ENCODE measurements at places on chromosomes 2 and 18.

DNA sequence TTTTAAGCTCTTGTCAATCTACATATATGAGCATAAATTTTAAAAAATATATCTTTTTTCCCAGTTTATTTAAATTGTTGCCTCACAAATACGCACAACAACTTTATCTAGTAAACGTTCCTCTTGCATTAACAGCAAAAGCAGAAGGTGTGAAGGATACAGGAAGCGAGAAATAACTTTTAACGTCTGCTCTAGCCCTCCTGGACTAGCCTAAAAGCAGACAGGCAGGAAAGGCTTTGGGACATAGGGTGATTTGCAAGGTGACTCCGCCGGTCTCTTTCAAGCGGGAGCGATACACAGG is 434 bp upstream of the DUSP19 start:
- no peak for DNase-seq

DNA sequence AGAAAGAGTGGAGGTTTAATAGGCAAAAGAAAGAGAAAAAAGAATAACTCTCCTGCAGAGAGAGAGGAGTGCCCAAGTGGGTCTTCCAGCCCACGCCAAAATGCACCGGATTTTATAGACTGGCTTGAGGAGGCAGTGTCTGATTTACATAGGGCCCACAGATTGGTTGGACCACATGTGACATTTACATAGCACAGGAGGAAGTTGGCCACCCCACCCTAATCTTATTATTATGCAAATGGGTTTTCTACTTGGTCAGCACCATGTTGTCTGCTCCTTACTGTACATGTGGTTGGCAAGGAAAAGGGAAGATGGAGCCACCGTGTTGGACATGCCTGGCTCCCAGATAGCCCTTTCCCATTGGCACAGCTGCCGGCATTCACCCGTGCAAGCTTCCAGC is 56.8 kb downstream of the SP110 start:
- no peak for DNase-seq

DNA sequence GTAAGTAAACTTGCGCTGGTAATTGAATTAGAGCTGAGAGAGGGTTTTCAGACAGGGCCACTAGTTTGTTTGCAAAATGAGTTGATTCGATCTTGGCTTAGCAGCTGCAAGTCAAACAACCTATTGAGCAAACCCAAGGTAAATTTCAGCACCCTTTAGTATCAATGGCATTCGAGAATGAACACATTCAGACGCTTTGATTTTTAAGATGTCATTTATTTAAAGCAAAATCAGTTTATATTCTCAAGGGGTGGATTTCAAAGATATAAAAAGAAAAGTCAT is 44.2 kb downstream of the TGIF1 start:
- DNase-seq: no peak

DNA sequence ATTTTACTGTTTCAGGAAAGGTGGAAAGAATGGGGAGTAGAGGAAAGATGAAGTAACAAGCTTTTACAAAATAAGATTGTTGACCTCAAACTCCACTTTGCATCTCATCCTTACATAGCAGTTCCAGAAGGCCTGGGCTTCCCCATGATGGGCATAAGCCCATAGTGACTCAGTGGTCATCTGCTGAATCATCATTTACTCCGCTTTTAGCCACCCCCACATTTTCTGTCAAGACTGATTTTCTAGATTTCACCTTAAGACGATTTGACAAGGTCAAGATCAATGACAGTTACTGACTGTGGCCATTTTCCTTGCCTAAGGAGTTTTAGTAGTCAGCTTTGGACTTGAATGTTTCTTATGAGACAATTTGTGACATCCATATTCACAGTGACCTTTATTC is 49.4 kb downstream of the PLEKHM3 start:
- DNase-seq: no peak

DNA sequence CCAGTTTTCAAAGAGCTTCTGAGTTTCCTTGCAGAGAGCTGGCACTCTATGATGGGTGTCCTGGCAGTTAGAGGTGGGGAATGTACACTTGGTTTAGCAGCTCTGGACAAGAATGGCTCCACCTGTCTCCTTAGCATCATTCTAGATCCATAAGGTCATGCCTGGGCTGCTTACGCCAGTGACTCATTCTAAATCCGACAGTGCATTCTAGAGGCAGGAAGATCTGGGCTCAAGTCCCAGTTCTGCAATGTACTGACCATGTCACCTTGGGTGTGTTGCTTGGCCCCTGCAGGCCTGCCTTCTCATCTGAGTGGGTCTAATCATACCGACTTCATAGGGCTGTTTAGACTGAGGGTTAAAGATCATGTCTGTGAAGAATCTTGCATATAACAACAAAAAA is 46.5 kb downstream of the PTGR3 start:
- DNase-seq: no peak

DNA sequence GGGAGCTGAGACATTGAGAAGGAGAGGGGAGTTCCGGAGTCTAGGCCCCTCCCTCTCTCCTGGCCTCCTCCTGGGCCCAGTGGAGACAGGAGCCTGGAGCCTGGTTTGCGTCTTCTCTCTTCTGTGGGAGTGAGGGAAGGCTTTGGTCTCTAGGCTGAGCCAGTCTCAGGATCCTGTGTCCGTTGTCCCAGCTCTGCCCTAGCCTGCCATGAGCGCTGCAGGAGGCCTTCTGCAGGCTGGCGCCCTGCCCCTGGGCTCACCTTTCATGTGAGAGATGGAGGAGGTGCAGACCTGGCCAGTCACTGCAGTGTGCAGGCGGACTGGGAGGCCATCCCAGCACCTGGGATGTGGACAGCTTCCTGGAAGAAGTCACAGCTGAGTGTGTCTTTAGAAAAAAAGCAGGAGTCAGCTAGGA is 8.7 kb downstream of the IMPA2 start:
- DNase-seq: no peak

GRCh38 chr2:9975328-9975727 is 23.8 kb downstream of the GRHL1 start:
- no peak for DNase-seq

- no peak for DNase-seq
Observed at GRCh38 chr2:157480182-157480961, 36.5 kb upstream of the CYTIP start.

DNA sequence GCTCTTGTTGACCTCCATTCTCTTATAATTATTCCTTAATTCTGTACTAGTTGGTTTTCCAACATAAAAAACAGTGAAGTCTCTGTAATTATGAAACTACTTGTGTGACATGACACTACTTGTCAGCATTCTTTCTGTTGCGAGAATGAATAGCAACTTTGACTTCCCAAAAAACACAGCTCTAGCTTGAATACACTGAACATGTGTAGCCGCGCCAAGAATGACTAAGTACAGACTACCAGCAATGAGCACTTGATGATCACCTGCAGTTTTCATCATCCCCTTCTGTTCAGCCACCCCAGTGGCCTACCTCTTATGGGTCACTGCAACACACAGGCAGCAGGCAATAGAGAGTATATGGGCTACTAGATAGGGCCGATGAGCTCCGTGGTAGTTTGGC is 229.3 kb downstream of the TGIF1 start:
- no peak for DNase-seq

DNA sequence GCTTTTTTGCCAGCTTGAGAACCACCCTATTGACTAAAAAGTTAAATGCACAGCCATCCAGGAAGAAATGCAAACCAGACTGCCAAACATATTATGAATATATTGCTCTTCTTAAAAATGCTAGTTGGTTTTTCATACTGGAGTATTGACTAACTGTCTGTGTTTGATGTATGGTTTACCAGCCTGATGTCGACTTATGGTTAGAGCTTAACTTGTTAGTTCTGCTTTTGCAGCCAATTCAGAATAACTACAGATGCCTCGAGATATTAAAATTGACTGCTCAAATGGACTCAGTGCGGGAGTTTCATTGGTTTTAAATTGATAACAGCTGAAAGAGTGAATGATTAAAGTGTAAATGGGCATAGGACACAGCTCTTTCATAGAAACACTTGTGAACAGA is 369.8 kb downstream of the ARHGAP15 start:
- DNase-seq: no peak

GRCh38 chr2:286774-287392 is 1.0 kb downstream of the ALKAL2 start:
- no peak for DNase-seq

DNA sequence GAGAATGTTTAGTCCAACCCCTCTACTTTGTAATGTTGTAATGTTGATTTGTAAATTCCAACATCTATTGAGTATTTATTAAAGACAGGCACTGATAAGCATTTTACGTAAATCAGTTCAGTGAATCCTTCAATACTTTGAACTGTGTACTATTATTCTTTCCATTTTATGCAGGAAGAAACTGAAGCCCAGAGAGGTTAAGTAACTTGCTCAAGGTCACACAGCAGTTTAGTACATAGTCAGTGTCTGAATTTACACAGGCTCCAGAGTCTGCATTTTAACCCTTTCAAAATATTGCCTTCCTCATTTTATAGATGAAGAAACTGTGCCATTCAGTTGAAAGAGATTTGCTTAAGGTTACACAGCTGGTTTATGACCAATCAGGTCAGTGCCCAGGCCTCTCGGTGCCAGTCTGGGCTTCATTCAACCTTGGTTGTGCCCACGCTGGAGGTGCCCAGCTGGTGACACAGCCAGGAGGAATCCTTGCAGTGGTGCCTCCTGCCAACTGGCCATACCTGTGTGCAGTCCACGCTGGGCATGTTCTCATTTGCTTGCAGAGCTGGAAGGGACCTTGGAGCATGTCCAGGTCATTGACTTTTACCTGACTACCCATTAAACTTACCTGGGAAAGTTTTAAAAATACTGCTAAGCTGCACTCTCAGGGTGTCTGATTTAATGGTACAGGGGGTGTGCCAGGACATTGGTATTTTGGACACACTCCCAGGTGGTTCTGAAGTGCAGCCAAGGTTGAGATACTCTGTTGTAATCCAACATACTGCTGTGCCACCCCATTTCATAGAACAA is 74.3 kb upstream of the CYRIA start:
- no peak for DNase-seq

DNA sequence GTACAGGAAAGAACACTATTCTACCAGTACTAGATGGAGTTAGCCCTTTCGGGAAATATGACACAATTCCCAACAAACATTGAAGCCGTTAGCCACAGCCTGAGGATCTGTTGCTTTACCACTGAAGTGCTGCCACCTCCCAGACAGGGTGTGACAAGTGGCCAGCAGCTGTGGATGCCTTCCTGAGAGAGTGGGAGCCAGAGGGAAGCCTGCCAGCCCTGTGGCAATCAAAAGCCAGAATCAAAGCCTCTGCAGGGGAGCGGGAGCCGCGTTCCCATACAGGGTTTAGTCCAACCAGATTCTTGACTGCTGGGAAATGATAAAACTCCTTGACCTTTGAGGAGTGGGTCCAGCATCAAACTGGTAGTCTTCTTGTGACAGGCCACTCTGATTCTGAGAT is 38.0 kb downstream of the SLC4A1AP start:
- no peak for DNase-seq

GRCh38 chr2:230864122-230864604 is 579 bp upstream of the ITM2C start:
- no peak for DNase-seq

DNA sequence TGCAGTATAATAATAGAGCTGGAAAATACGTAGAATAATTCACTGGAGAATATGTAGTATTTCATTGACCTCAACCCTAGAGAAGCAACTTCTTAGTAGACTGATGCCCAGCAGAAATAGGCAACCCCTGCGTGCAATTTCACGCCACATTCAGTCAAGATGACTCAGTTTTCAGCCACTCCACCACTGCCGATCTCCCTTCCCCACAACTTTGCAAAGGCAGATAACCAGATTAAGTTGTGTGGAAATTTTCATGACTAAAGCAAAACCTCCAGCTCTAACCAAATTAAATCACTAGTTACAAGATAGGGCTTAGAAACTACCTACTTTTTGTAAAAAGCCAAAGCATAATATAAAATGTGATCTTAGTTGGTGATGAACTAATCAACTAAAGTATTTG is 63.3 kb upstream of the STK17B start:
- DNase-seq: no peak

- DNase-seq: no peak
Observed at GRCh38 chr18:9105420-9105819, 2.9 kb downstream of the NDUFV2 start.

- no peak for DNase-seq
Observed at GRCh38 chr18:9835825-9836224, 49.9 kb upstream of the TXNDC2 start.

DNA sequence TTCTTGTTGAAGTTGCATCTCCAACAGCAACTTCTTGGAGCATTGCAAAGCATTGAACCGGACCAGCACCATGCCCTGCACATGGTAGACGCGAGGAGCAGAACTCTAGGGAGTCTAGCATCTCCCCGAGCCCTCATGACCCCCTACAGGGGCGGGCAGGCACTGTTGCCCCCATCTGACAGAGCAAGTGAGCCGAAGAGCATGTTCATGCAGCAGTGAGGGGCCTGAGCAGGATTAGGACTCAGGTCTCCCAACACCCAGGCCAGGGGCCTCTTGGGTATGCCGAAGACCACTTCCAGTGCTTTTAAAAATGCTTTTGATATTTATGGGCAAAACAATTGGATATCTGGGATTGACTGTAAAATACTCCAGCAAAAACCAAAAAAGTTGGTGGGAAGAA is 163.3 kb downstream of the TFCP2L1 start:
- DNase-seq: no peak

DNA sequence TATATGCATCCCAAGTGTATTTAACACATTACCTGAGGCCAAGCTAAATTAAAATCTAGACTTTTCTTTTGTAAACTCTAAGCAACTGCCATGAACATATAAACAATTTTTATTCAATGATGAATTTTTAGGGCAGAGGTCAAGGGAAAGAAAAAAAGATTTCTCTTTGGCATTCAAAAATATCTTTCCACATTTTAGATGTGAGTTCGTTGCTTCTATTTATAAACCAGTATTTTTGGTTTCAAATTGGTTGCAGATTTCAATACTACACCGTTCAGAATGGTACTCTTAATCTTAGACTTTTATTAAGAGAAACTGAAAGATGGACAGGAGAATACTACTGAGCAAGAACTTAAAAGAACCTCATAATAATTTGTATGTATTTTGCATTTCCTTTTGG is 293.6 kb upstream of the CCDC68 start:
- no peak for DNase-seq

GRCh38 chr2:235378944-235379343 is 114.9 kb upstream of the AGAP1 start:
- DNase-seq: no peak

- peak; percentile 81 for DNase-seq
Observed at GRCh38 chr2:38535744-38536506, 66.8 kb downstream of the HNRNPLL start.

GRCh38 chr2:159010340-159010739 is 41.9 kb downstream of the TANC1 start:
- no peak for DNase-seq

DNA sequence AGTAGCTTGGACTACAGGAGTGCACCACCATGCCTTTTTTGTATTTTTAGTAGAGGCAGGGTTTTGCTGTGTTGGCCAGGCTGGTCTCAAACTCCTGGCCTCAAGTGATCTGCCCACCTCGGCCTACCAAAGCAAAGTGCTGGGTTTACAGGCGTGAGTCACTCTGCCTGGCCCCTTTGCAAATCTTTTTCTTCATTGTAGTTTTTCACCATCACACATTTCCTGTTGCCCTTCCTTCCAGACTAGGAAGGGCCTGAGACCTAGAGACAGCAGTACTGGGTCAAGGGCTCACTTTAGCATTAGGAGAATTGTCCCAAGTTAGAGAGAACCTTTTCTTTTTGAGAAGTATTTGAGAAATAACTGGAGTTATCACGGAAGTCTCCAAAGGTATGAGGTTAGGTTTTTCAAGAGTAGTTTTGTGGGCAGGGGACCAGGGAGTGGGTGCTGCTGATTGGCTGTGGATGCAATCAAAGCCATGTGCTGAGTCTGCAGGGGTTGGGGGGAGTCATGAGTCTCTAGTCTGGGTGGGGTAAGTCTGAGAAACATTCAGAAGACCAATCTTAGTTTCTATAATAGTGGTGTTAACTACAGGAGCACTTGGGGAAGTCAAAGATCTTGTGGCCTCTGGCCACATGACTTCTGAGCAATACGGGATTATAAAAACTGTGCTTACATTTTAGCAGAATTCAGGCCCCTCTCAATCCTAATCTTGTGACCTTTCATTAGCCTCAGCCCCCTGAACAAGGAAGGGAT is 23.7 kb downstream of the B3GNT2 start:
- no peak for DNase-seq

All from left kidney (tissue), 8 donors.